ENCODE measurements at places on chromosomes 6 and 20.

GRCh38 chr6:149860834-149861602 is 3.1 kb downstream of the LRP11 start:
- no peak for DNase-seq

GRCh38 chr6:164168595-164168994 is 754.1 kb downstream of the QKI start:
- no peak for DNase-seq

- DNase-seq: no peak
Observed at GRCh38 chr6:72955666-72956065, 269.6 kb downstream of the KHDC1L start.

- no peak for DNase-seq
Observed at GRCh38 chr6:107991061-107991460, 33.1 kb upstream of the SEC63 start.

GRCh38 chr6:159056003-159056402 is 11.2 kb upstream of the TAGAP start:
- DNase-seq: no peak

DNA sequence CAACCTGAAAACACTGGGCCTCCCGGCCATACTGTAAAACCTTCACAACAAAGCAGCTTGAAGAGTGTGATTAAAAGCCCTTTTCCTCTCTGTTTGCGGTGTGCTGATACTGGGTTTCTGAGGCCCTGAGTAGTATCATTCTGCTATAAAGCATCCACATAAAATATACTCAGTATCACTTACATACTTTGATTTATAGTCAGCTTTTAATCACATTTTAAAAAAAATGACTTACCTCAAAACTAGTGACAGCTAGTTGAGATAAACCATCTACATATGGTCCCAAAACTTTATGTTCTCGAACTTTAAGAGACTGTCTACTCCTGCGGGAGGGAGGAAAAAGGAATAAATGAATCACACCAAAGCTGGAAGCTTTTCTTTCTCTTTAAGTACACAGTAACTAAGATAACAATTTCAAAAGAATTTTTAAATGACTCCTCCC is 135.7 kb downstream of the KIF13A start:
- DNase-seq: no peak

- no peak for DNase-seq
Observed at GRCh38 chr6:78607189-78607588, 260.2 kb upstream of the IRAK1BP1 start.

DNA sequence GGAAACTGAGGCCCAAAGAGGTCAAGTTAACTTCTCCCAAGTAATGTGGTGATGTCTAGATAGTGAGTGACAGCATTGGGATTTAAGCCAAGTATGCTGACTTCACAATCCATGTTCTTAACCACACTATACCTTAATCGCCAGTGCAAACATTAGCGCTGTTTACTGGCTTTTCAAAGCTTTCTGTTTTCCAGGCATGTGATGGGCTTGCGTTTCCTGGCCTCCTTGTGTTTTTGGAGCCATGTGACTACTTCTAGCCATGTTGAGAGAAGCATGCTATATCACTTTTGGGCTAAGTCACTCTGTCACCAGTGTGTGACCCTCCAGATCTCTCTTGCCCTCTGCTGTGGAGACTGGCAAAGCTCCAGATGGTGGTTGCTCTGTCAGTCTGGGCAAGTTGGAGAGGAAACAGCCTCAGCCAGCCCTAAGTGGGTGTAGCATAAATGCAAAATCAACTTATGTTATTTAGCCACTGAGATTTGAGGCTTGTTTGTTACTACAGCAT is 76.9 kb downstream of the ANKRD6 start:
- DNase-seq: no peak

GRCh38 chr20:51444922-51445438 is 97.5 kb downstream of the NFATC2 start:
- DNase-seq: no peak

DNA sequence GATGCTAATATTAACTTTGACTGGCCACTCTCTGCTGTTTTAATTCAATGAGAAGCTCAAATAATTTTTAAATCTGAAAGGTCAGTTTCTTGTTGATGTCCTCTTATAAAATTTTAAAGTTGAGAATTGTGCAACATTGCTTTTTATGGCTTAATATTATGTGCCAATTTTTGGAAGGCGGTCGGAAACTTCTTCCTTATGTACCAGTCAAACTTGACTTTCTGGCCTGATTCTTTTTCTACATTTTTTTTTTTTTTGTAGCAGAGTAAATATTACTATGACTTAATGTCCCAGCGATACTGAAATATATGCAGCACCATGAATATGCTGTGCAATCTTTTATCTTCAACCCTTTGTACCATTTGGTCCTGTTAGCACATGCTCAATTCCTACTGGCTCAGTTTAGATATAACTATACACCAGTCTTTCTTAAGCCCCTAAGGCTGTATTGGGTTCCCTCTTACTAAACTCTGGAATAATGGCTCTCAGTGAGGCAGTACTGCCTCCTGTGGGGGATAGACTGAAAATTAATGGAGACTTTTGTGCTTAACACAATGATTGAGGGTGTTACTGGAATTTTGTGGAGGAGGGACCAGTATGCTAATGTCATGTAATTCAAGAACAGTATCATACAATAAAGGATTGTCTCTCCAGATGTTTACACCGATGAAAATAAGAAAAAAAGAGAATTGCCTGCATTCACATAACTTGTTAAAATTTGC is 156.4 kb upstream of the SYNCRIP start:
- no peak for DNase-seq
